ENCODE measurements at places on chromosomes 3 and 15.

DNA sequence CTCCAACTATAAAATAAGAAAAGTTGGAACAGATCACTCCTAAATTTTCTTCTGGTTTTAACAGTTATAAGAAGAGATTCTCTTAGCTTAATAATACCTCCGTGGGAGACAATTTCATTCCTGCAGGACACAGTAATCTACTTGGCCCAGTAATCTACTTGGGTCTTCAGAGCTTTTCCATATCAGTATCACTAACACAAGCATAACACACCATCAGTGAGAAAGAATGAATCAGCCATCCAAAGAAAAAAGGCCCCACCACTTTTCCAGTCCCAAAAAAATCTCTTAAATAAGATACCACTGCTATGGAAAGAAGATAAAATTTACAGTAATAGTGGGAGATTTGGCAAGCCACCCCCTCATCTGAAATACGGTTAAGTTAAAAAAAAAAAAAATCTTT, 20.2 kb downstream of the SIN3A start:
- DNase-seq = no peak

GRCh38 chr3:39284457-39284881, 4.6 kb upstream of the CX3CR1 start:
- no peak for DNase-seq

- DNase-seq = no peak
These were observed 26.9 kb downstream of the PIERCE2 start for GRCh38 chr15:55434989-55435825.

DNA sequence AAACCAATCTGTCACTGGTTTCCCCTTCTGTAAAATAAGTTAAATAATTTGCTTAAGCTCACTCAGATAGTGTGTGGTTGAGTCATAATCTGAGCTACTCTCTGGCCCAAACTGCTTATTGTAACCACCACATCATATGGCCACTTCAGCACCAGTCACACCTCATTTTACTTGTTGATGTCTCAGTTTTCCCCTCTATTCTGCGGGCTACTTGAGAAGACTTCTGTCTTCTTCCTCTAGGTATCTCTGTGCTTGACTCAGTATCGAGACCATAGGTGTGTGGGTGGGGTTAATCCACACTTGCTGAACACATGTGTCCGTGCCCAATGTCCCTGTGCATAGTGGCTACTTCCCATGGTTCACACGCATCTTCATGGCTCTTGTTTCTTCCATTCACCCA, 32.9 kb downstream of the CRYGS start:
- DNase-seq = no peak

GRCh38 chr3:32822609-32823498, 5.1 kb downstream of the TRIM71 start:
- DNase-seq = no peak

- DNase-seq = no peak
These were observed 285.7 kb upstream of the ROBO2 start for GRCh38 chr3:76754247-76754646.

- DNase-seq = no peak
These were observed 244.4 kb upstream of the STAC start for GRCh38 chr3:36135863-36136262.

DNA sequence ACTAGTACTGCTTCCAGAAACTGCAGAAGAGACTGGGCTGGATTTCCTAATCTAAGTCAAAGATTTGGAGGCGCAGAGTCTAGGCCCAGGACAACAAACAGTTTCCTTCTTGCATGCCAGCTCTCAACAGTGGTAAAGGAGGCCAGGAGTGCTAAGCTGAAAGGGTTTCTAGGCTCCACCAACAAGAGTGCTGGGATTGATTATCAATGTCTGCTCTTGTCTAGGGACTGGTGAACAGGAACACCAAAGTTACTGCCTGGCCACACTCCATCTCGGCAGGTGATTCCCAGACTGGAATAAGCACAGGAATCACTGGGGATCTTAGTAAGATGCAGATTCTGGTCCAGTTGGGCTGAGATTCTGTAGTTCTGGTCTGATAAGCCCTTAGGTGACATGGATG, 22.8 kb upstream of the FGD5 start:
- DNase-seq = no peak

DNA sequence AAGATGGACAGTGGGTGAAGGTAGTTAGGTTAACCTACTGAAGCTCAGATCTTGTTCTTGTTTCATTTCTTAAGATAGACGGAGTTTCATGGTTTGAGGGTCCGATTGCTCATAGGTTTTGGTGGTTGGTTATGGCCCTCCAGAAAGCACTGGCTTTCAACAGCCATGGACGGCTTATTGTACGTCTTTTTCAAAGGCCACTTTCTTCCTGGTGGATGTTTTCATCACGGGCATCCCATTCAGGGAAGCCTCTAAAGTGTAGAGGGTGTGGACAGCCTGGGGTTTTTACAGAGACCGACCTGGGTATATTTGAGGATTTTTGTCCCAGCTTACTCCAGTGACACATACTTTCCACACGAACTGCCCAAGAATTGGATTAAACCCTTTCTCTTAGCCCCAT, 132.7 kb upstream of the ONECUT1 start:
- DNase-seq = no peak

- DNase-seq = no peak
These were observed 224.0 kb downstream of the PLOD2 start for GRCh38 chr3:145936971-145937370.

DNA sequence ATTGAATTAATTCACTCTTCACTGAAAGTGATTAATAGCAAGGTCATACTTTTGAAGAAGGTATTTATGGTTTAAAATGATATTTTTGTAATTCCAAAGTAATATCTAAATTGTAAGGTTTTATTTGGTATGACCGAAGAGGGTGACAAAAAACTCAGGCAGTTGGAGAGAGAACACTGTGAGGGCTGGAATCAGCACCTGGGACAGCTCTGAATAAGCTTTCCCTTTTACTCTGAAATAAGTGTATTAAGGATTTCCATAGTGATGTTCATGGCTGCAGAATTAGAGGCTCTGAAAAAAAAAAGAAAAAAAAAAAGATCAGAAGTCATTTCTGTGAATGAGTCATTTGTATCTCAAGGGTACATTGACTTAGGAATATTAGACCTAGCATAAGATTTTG, 299.5 kb downstream of the IL5RA start:
- DNase-seq = no peak

- no peak for DNase-seq
These were observed 481.2 kb downstream of the FOXP1 start for GRCh38 chr3:71102111-71102983.

DNA sequence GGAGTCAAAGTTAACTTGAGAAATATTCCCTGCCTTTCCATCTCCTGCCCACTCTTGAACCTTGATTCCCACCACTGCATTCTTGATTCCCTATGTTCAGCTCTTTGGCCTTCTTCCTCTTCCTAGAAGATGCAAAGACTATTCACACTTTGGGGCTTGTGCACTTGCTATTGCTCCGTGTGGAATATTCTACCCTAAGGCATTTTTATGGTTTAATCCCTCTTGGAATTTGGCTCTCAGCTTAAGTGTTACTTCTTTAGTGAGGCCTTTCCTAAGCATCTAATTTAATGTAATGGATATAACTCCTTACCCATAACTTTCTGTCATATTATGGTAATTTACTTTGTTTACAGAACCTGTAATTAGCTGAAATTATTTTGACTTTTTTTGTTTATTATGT, 318.9 kb upstream of the COL8A1 start:
- DNase-seq = no peak

DNA sequence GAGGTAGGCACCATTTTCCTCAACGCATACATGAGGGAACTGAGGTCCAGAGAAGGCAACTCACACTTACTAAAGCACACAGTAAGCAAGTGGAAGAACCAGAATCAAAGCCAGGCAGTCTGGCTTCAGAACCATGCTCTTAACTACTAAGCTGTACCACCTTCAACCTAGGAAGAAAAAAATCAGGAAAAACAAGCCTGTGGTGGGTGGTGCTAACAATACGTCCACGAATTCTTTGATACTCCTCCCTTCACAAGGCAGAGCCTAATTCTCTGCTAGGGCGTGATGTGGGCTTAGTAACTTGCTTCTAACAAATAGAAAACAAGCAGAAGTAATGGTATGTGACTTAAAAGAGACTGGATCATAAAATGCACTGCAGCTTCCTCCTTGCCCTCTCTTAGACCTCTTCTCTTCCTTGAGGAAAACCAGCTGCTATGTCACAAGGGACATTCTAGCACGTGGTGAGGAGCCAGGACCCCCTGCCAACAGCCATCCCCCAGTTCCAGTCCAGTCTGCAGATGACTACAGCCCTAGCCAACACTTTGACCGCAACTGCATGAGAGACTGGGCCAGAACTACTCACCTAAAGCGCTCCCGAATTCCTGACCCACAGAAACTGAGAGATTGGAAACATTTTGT, 36.9 kb downstream of the HACD2 start:
- DNase-seq = no peak

DNA sequence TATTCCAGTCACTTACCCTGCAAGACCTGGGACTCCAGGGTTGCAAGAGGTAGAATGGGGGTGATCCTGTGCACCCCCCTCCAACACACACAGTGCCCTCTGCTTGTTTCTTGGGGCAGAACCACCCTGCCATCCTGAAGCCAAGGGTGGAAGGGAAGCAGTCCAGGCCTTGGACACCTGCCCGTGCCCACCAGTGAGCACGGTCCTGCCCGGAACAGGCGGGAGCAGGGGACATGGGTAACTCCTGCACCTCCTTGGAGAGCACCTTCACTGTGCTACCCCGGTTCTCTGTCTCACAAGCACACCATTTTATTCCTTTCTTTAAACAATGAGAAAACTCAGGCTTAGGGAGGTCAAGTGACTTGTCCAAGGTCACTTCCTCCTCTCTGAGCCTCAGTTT, 57.0 kb downstream of the SLC6A6 start:
- DNase-seq = no peak

GRCh38 chr3:25257026-25257425, 171.0 kb upstream of the RARB start:
- DNase-seq = no peak

DNA sequence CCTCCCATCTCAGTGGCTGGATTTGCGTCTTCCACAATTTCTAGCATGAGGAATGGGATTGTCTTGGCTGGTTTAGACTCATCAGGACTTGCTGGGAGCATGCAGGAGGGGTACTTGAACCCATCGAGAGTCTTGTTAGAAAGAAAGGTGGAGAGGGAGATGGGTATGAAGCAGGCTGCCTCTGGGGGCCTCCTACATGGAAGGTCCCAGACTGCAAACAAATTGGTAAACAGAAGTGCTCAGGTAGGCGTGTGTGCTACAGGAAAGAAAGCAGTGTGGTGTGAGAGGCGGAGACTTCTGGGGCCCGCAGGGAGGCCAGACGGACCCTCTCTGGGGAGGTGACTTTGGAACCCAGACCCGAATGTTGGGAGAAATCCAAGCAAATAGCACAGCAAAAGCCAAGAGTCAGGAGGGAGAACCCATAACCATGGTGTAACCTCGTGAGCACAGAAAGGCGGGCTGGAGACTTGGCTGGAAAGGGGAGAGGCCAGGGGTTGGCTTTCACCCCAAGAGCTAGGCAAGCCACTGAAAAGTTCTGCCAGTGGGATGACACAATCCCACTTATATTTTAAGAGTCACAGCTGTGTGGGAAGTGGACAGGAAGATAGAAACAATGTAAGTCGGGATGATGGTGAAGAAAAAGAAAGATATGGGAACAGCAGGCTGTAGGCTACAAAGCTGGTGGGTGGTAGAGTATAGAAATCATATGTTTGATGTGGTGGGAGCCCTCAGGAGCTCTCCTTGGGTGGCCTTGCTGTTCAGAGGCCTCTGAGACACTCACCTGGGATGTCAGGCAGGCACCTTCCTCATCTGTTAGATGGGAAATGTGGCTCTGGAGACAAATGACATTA, 130.1 kb upstream of the PRR20G start:
- DNase-seq = no peak

DNA sequence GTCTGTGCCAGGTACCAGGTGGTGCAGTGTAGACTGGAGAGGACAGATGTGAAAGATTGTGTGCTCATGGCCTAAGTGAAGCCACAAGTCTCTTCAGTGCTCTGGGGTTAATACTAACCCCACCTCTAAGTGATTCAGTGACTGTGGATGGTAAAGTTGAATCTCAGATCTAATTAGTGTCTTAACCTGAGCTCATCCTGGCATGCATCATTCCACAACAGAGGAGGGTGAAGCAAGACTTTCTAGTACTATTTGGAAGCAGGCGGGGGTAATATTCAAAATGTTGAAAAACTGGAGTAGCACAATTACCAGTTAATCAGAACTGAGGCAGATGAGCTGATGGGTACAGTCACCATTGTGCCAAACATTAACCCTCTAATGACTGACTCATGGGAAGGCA, 2.8 kb upstream of the MESD start:
- DNase-seq = no peak

DNA sequence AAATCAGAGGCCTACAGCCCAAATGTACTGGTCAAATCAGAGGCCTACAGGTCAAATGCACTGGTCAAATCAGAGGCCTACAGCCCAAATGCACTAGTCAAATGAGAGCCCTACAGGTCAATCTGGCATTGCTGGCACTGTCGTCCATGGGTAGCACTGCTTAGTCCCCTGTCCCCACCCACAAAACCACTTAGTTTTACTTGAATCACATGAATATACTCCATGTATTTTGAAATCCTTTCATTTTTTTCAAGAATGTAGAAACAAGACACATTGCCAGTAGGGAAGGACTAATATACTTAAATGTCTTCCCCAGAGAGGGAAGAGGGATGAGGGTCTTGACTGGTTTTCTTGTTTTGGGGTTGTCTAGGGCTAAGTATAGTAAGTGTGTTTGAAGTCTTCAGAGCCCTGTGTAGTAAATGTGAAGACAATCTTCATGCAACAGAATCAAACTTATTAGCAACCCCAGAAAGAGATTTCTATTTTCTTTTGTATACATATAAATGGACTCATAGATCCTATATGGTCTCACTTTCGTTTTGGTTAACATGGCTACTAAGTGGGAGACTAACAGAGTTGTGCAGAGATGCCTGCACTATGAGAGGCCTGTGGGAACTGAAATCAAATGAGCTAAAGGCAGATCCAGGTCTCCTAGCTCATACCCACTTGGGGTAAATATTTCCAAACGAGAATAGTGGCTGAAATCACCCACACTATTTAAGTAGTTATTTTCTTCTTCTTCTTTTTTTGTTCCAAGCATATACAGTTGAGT, 38.3 kb upstream of the DCUN1D1 start:
- no peak for DNase-seq

- DNase-seq = no peak
These were observed 33.9 kb downstream of the FSD2 start for GRCh38 chr15:82771789-82772607.

- no peak for DNase-seq
These were observed 112.0 kb upstream of the SLC7A14 start for GRCh38 chr3:170697908-170698307.

DNA sequence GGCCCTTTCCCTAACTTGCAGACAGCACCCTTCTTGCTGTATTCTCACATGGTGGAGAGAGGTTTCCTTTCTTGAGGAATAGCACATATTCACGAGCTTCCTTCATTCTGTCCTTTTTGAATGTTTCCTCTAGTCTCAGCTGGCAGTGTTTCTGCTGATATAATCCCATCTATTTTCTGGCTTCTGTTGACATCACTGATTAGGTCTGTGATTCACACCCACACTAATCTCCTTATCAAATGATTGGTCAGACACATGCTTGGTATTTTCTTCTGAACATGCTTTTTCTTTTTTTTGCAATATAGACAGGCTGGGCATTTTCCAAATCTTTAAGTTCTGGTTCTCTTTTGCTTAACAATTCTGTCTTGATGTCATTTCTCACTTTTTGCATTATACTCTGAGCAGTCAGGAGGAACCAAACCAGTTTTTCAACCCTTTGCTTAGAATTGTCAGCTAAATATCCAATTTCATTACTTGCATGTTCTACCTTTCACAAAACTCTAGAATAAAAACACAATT, 65.4 kb downstream of the OXSM start:
- DNase-seq = no peak

All from stimulated activated CD4-positive, alpha-beta T cell treated with anti-CD3 and anti-CD28 coated beads, Interleukin-2, amount 100 ng/mL, for 24 hours (primary cell).